ENCODE measurements at places on chromosomes 3 and 15.
A peak's percentile ranks its signal among the peaks of the same experiment; 100 is the strongest.

- DNase-seq: no peak
Observed at GRCh38 chr15:77486542-77487468, 66.1 kb downstream of the HMG20A start.

DNA sequence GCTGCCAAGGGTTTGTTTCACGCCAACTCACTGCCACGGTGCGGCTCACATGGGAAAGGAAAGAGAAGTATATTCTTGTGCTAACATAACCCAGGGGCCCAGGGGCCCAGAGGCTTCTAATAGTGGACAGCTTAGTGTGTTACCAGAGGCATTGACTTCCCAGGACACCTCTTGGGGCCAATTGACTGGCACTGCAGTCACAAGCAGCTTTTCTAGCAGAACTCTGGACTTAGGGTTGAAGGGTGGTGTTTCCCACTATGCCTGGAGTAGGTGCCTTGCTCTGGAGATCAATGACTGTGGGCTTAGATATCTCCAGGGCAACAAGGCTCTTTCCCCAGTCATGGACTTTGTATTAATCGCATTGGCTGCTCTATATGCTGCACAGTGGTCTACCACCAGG is 172.7 kb upstream of the KBTBD8 start:
- no peak for DNase-seq

DNA sequence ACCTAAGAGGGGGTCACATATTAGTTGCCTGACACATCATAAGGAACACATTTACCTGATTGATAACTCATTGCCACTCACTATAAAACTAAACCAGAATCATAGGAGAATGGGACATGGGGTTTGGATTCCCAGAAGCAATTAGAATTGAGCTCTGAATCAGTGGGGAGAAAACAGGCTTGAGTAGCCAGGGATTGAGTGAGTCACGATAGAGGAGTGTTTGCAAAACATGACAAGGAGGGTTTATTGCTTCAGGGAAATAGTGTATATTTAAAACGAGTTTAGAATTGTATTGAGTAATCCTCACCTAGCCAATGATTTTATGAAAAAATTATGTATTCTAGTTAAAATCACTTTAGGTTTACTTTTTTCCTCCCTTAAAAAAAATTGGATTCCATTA is 101.1 kb upstream of the THRB start:
- no peak for DNase-seq

GRCh38 chr3:14372587-14372986 is 29.8 kb upstream of the SLC6A6 start:
- DNase-seq: no peak

- DNase-seq: no peak
Observed at GRCh38 chr3:125019271-125019670, 36.5 kb downstream of the HEG1 start.

- no peak for DNase-seq
Observed at GRCh38 chr15:41877631-41878354, 16.1 kb downstream of the SPTBN5 start.

DNA sequence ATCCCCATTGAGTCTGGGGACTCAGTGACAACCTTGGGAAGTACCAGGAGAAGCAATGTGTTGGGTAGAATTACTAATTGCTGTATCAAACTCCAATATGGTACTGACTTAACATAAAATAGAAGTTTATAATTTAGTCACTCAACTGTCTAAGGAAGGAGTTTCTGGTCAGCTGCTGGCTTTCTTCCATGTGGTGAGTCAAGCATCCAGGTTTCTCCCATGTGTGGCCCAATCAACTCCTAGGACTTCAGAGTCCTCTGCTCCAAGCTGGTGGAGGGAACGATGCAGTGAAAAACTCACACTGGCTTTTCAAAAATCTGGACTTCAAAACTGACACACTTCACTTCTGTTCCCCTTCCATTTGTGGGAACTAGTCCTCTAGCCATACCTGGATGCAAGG is 25.2 kb downstream of the WNT5A start:
- DNase-seq: no peak

GRCh38 chr15:84681831-84682230 is 23.8 kb upstream of the NMB start:
- peak; percentile 7 for DNase-seq

- no peak for DNase-seq
Observed at GRCh38 chr15:93129702-93130488, 40.9 kb upstream of the RGMA start.

- DNase-seq: no peak
Observed at GRCh38 chr3:99356696-99357095, 281.7 kb upstream of the COL8A1 start.

GRCh38 chr3:56753206-56753820 is 48.4 kb downstream of the ARHGEF3 start:
- DNase-seq: peak; percentile 42

- peak; percentile 47 for DNase-seq
Observed at GRCh38 chr15:38072348-38073177, 138.1 kb downstream of the TMCO5A start.

GRCh38 chr3:43411429-43411828 is 125.1 kb downstream of the SNRK start:
- no peak for DNase-seq

DNA sequence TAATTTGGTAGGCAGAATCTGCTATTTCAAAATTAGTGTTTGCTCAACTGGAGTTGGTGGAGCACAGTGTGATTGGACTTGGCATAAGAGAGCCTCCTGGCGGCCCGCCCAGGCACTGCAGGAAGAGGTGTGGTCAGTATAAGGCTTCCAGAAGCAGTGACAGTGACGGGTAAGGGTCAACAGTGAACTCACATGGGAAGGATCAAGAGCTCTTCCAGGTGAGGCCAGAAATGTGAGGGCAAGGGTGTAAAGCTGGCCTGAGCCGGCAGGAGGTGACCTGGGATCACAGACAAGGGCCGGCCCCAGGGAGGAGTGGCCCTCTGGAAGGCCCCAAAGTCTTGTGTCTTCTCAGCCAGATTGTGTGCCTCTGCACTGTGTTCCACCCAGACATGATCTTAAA is 93.2 kb upstream of the RNF7 start:
- DNase-seq: peak; percentile 73

DNA sequence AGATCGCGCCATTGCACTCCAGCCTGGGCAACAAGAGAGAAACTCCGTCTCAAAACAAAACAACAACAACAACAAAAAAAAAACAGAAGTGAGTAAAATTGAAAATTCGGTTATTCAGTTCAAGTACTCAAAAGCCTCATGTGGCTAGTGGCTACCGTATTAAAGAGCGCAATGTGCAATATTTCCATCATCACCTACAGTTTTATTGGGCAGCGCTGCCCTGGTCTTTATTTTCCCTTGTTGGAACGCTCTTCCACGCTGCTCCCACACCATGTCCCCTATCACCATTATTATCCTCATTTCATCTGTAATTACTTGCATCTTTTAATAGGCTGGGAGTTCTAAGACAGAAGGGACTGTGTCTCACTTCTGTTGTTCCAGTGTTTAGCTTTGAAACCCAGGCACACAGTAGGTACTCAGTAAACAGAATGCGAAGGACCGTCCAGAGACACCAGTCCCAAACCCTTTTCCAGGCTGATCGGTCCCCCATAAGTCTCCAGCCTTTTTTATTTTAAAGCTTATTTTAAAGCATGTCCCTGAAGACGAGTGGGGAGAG is 423 bp upstream of the HACD3 start:
- no peak for DNase-seq

DNA sequence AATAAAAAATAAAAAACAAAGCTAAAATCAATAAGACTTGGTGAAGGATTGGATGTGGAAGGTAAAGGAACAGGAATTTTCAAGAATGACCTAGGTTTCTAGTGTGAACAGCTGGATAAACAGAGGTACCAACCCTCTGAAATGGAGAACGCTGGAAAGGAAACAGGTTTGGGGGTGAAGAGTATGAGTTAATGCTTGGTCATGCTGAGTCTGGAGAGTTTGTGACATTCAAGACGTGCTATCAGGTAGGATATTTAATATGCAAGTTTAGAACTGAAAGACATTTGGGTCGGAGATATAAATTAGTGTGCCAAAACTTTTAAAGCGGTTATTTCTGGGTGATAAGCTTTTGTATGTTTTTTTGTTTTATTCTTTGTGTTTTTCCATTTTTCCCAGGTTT is 11.4 kb upstream of the KLHL6 start:
- no peak for DNase-seq

- DNase-seq: no peak
Observed at GRCh38 chr15:62135532-62136134, 29.5 kb downstream of the C2CD4B start.

DNA sequence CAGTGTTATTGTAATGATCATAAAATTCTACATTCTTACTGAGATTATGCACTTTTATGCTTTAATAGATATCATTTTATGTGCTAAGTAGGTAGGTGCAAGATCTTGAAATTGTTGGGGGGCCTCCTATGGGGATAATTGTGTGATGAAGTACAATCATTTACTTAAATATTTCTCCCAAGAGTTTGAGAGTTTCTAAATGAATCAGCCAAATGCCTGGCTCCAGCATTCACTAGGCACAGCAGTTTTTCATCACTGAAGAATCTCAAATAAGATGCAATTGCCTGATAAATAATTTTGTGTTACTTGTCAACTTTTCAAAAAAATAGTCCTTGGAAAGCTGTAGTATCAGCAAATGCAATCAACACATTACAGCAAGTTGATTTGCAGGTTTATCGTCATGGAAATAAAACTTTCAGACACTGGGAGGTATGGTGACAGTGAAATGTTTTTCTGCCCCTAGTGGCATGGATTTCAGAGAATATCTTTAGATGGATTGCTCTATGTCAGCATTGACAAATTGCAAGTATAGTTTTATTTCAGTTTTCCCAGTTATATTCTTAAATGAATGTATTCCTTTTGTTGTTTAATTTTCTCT is 167.1 kb downstream of the NEK11 start:
- DNase-seq: no peak

DNA sequence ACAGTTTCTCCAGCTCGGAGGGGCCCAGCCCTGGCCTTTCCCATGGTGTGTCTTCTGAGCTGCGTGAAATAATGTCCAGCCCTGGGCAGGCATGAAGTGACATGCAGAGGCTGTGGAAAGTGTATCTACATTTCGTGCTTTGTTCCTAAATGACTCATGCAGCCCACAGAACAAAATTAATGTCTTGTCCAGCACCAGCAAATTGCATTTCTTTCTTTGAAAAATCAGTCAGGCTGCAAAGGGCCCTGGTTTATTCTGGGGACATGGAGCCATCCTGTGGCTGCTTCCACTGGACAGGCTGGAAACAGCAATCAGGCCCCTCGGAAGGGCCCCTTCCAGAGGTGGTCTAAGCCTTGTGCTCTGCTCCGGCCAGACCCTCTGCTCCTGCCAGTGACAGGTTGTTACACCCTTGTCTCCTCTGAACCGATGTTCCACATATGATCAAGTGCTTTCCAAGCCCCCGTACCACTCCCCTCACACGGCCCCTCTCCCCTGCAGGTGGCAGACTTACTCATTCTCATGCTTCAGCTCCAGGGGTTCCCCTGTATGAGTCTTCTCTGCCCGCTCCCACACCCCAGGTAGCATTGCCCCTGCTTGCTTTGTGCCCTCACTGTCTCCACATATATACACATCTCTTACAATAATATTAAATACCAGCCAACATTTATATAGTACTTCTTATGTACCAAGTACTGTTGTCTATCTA is 33.7 kb downstream of the CRYGS start:
- DNase-seq: no peak

GRCh38 chr3:171407759-171408158 is 52.4 kb downstream of the TNIK start:
- DNase-seq: no peak

- peak; percentile 19 for DNase-seq
Observed at GRCh38 chr15:40844696-40845030, 815 bp downstream of the SPINT1 start.

GRCh38 chr3:27049792-27050191 is 319.4 kb downstream of the NEK10 start:
- DNase-seq: no peak

DNA sequence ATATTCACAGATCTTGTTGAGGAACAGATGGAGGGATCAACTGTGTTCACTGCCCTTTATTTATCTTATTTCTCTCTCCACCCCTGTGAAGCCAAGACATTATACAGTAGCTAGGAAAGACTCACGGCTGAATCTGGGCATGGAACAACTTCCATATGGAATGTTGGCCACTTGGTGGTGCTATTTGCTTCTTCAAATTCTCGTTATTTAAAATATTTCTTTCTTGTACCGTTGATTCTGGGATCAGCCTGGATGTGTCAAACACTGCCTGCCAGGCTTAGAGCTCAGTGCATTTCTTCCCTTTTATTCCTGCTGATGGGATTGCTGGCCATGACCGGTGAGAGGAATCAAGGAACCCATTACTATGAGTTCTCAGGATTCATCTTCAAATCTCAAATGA is 17.5 kb upstream of the GASK1A start:
- DNase-seq: no peak

- no peak for DNase-seq
Observed at GRCh38 chr3:25558796-25559195, 105.9 kb downstream of the TOP2B start.

DNA sequence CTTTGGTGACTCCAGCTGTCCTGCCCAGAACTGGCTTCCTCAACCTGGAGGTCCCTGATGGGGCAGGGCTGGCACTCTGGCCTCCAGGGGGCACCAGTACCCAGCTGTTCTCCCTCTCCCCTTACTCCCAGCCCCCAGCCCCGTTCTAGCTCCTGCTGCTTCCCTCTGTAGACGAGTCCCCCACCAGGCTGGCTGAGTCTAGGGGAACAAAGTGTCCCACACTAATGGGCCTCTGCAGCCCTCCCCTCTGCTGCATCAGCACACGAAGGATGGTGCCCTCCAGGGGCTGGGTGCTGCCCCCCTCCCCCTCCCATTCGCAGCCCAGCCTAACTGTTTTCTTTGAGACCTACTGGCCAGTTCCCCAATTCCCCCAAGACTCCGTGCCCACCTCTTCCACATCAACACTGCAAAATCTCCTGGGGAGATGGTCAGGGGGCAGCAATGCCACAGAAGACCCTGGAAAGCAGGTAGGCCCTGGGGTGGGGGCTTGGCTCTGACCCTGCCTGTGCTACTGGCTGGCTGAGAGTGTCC is 4.2 kb downstream of the RHCG start:
- no peak for DNase-seq

DNA sequence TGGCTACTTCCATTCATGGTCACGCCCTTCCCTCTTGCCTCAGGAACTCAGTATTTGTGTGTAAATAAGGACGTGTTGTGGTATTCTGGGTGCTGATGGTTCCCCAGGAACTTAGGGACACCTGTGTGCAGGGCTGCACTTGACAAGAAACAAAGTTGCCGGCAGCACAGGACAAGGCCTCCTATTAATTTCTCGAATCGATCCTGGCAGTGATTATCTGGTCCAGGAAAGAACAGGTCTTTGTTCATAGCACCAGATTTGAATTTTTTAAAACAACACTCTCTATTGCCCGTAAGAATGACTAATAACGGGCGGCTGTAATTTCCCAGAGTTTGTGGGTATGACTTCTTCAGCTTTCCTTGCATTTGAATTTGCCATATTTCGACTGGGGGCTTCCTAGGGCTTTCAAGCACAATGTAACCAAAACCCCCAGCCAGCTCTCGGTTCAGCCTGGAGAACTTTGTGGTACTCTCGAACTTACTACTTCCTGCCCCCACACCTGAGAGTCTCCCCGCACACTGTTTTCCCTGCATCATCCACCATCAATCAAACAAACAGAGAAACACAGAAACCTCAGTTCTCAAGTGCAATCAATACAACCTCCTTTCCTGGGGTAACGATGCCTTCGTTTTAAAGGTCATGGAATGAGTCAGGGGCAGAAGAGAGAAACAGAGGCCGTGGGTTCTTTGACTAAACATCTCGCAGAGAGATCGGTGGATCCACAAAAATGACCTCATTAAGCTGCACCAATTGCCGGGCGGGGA is 241.7 kb upstream of the ICE2 start:
- no peak for DNase-seq

GRCh38 chr3:105791919-105792786 is 76.7 kb downstream of the CBLB start:
- no peak for DNase-seq

- DNase-seq: no peak
Observed at GRCh38 chr3:116064646-116065045, 380.6 kb downstream of the LSAMP start.

Measured in CD4-positive, alpha-beta T cell treated with Interferon alpha-2 for 1 hour (primary cell).